Mucosa of descending colon (tissue), 3 donors: ENCODE measurements at places on chromosomes 7 and 10.

GRCh38 chr7:80453699-80454340 lies 58.0 kb downstream of the GNAT3 start:
- peak; percentile 17 for DNase-seq

GRCh38 chr10:64109926-64110495 lies 588.8 kb downstream of the REEP3 start:
- no peak for DNase-seq

- DNase-seq: peak; percentile 57
Measured at GRCh38 chr10:87660484-87661133, 931 bp downstream of the PAPSS2 start.

DNA sequence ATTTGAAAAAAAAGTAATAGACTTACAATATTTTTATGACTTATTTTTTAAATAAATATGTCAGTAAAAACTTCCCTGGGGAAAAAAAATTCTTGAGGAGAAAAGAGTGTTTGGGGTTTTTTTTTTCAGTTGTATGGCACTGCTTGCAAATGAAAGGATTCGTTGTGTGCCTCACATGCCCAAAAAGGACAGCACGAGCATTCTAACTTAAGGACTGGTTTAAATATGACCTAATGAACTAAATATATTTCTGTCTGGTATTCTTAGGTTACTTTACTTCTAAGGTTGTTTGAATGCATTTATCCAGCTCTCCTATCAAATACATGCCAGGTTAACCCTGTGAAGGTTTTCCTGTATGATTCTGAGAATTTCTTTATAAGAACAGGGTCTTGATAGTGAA lies 988 bp upstream of the CD36 start:
- no peak for DNase-seq

DNA sequence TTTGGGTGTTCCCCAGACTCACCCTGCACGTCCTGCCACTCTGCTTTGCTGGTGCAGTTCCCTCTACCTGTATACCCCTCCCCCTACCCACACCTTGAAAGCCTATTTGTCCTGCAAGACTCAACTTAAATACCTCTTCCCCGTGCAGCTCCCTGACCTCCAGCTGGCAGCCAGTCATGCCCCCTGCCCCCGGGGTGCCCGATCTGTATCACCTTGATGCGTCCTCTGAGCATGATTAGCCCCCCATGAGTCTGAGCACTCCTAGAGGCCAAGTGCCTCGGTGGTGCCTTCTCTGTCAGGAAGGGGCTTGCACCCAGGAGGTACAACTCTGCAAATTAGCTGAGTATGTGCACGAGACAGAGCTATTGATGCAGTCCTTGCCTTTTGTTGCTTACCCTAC lies 95.1 kb downstream of the RGS10 start:
- no peak for DNase-seq

DNA sequence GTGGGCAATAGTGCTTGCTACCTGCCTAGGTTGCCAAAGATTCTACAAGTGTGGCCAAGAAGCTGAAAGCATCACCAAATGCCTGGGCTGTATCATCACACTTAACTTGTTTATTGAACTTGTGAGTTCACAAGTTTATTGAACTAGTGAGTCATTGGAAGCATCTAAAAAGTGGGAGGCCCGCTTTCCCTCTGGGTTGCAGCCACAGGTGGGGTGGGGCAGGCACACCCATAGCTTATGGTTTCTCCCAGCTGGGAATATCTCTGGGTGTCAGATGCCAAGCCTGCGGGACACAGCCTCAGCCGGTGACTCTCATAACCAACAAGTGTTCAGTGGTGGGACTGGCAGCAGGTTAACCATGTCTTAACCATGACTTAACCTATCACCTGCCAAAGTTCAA lies 145.9 kb upstream of the FAM13C start:
- peak; percentile 66 for DNase-seq

- no peak for DNase-seq
Measured at GRCh38 chr7:43302211-43302711, 189.8 kb downstream of the HECW1 start.

DNA sequence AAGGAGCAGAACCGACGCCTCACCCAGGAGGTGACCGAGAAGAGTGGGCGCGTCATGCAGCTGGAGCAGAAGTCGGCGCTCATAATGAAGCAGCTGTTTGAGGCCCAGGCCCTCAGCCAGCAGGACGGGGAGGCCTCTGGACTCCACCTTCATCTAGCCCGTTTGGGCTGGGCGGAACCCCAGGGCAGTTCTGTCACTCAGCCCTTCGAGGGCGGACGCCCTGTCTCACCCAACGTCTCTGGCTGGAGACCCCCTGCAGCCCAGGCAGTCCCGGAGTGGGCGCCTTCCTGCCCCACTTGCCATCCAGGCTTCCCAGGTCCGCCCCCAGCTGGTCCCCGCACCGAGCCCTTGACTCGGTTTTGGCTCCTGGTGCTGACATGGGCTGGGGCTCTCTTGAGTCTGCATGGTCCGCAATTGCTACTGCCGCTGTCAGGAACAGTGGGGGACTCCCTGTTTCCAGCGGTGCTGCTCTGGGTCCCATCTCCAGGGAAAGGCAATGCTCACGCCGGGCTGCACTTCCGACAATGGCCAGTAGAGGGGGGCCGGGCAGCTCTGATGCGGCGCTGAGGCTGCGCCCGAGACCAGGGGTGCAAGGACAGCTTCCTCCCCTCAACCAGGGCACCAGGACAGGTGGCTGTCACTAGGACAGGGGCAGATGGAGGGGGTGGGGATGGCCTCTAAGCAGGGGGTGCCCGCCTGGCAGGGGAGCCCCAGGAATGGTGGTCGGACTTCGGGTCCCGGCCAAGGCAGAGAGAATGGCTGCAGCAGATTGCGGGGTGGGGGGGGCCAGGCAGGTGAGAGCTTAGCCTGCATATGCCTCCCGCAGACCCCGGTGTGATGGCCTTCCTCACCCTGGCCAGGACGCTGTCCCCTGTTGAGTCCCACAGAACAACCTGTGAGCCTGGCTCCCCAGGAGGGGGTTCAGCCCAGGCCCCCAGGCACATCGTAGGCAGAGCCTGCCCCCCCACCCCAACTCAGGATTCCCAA lies 71.2 kb upstream of the KCTD7 start:
- DNase-seq: peak; percentile 88

DNA sequence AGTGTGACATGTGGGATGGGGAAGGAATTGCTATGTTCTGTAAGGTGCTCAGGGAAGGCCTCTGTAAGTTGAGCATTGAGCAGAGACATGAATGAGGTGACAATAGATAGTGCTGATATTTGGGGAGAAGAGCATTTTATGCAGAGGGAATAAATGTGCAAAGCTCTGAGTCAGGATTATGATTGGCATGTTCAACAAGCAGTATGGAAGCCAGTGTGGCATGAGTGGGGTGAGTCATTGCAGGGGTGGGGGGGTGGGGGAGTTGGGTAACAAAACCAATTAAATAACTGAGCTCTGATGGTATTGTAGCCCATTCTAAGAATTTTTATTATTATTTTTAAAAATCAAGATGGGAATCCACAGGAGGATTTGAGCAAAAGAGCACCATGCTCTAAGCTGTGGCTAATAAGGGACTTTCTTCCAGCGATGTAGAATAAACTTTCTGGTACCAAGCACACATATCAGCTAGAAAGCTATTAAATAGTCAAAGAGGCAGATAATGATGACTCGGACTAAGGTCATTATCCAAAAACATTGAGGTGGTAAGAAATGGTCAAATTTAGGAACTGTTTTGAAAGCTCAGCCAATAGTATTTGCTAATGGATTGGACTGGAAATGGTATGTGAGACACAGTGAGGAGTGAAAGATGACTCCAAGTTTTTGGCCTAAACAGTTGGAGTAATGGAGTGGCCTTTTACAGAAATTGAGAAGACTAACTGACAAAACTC lies 96.4 kb downstream of the PRKG1 start:
- DNase-seq: no peak

GRCh38 chr10:102775201-102775934 lies 31.6 kb downstream of the WBP1L start:
- DNase-seq: no peak

DNA sequence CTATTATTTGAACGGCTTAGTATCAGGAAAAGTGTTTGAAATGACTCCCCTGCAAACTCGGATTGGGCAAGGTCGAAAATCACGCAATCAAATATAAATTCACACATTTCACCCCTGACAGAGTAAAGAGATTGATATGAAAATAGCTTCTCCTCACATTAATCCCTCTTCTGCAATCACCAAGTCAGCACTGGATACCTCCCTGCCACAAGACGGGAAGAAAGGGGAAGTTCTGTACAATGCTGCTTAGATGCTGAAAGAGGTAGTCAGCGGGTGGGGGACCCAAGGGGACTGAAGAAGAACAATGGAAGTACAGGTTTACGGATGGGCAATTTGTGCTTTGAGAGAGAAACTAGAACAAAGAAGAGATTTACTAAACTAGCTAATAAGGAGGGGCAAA lies 72.0 kb upstream of the ANK3 start:
- no peak for DNase-seq

DNA sequence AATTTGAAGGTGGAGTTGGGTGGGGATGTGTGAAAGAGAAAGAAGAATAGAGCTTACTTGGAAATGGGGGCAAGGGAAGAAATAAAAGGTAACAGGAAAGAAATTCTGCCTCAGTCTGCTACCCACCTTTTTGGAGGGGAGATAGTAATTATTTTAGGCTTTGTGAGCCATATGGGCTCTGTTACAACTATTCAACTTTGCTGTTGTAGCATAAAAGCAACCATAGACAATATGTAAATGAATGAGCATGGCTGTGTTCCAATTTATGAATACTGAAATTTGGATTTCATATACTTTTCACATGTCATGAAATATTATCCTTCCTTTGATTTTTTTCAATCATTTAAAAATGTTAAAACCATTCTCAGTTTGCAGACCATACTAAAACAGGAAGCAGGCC lies 176.9 kb downstream of the HPSE2 start:
- no peak for DNase-seq

DNA sequence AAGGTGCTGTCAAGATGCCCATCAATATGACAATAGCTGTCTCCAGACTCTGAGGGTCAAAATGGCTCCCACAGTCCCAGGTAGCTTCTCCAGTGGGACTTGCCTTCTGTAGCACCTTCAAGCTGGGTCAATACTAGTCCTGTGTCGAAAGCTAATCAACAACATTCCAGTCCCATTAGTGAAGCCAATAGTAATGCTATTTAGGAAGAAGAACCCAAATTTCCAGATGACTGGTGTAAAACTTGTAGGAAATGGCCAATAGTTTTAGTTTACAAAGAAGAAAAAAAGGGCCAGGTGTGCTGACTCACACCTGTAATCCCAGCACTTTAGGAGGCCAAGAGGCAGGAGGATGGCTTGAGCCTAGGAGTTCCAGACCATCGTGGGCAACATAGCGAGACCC lies 2.0 kb upstream of the SPOCK2 start:
- DNase-seq: no peak

DNA sequence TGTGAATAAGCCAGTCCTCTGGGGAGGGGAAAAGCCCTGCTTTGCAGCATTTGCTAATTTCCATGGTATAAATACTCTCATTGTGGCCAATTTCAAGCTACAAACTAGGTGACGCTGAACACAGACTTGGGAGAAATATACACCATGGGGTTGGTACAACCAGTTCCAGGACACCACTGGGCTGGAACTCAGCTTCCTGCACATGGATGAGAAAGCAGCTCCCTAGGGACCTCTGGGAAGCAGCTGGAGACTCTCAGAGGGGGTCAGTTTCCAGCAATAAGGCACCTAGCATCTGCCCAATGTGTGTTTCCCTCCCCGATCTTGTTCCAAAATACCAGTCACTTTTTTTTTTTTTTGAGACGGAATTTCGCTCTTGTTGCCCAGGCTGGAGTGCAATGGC lies 56.8 kb upstream of the WDR11 start:
- DNase-seq: no peak

- no peak for DNase-seq
Measured at GRCh38 chr10:673492-673891, 16.0 kb downstream of the DIP2C start.

DNA sequence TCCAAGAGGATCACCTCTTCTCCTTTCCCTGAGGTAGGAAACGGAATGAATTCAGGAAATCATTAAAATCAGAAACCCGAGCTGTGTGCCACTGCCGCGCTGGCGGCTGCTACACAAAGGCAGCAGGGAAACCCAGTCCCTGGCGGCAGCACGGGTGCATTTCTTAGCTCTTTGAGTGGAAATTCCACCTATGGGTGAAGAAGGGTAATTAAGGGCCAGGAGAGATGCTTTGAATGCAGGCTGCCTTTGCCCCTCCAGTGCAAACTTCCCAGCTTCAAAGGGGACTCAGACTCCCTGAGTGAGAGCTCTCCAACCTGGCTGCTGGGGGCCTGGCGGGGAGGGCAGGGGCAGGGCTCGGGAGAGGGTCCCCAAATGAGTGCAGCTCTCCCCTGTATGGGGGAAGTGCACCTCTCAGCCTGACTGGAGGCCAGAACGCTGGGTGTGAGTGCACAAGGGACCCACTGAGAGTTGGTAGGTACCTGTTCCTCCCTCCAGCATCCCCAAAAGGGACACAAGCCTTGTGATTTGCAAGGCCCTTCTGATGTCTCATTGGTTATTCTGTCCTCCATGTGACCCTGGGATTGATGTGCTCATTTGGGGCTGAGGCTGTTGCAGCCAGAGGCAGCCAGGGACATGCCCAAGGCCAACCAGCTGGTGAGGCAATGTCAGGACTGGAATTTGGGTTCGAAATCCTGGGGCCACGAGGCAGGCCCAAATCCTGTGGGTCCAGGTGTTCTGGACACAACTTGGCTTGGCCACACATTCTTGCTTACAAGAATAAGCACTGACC lies 16.3 kb upstream of the ZMIZ1 start:
- peak; percentile 30 for DNase-seq

DNA sequence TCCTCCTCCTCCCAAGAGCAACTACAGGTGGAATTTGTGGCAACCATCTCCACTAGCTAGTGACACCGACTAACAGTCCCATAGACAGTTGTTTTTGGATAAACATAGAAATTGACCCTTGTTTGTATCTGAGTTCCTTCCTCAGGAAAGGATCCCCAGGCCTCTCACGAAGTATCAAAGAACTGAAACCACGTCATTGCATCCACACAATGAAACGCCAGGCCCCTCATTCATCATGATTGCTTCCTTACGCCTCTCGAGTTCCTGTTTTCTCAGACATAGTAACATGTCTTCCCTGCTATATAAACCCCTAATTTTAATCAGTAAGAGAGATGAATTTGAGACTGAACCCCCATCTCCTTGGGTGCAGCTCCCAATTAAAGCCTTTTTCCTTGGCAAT lies 18.1 kb downstream of the SLC35G1 start:
- DNase-seq: no peak

- DNase-seq: no peak
Measured at GRCh38 chr7:79982141-79982770, 152.4 kb upstream of the GNAI1 start.

DNA sequence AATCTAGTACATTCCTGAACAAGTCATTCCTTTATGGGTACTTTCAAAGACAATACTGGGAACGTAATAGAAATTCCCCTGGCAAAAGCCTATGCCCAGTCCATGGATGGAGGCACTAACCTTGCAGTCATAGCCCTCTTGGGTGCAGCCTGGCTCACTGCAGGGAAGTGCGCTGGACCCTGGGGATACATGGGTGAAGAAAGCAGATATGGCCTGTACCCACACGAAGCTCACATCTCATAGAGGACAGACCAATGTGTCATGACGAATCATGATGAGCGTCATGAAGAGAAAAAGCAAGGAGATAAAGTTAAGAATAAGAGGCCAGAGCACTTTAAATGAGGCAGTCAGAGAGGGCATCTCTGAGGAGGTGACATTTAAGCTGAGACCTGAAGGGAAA lies 11.8 kb downstream of the PRLHR start:
- DNase-seq: no peak
